ENCODE measurements at places on chromosomes 7 and 10. TPM values are rescaled to one million over a fixed set of nuclear protein-coding genes. Genes with fewer than 3 reads are reported as not detected.

TUBB8 gene
- not detected for total RNA-seq

GRCh38 chr10:52517012-52517411 is 202.9 kb downstream of the DKK1 start:
- no peak for DNase-seq

ANK3 gene
- total RNA-seq = 191 TPM

- no peak for DNase-seq
Measured at GRCh38 chr7:129998446-129998845, 45.7 kb upstream of the UBE2H start.

DNA sequence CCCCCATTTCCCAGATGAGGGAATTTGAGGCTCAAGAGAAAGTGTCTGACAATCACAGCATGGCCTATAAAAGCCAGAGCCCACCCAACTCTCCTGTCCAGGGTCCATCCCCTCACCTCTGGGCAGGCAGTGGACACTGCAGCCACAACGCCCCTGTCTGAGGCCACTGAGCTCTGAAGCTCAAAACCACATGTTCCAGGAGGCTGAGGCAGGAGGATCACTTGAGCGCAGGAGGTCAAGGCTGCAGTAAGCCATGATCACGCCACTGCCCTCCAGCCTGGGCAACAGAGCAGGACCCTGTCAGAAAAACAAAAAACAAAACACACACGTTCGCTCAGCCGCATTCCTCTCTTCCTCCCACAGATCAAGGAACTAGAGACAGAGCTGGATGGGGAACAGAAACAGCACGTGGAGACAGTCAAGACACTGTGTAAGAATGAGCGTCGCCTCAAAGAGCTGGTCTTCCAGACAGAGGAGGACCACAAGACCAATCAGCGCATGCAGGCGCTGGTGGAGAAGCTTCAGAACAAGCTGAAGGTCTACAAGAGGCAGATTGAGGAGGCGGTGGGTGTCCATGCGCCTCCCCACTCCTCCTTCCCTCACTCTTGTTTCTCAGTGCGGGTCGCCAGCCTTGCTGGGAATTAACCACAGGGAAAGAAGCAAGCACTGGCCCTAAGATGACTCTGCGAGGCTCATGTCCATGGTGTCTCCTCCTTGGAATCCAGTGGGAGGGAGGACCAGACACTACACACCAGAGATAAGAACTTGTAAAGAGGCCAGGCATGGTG is 20.0 kb upstream of the ARPC1A start:
- no peak for DNase-seq

GRCh38 chr7:106023369-106024322 is 60.6 kb downstream of the CDHR3 start:
- no peak for DNase-seq

TET1 gene
- 0.98 TPM for total RNA-seq

DNA sequence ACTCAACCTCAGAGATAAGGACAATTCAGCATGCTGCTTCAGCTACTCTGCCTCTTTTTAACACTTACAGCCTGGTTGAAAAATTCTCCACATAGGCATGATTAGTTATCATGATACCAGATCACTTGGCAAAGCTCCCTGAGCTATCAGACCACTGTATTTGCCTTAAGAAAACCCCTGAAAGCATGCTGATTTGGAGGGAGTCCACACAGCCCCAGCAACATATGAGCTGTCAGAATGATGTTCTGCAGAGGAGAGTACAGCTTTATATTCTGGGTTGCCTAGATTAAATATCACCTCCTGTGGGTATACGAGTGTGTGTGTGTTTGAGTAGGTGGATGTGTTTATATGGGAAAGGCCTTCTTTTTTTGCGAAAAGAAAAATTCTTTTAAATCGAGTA is 170.2 kb upstream of the CHRM2 start:
- DNase-seq = no peak

ZNF853 gene
- total RNA-seq = 3.9 TPM

DNA sequence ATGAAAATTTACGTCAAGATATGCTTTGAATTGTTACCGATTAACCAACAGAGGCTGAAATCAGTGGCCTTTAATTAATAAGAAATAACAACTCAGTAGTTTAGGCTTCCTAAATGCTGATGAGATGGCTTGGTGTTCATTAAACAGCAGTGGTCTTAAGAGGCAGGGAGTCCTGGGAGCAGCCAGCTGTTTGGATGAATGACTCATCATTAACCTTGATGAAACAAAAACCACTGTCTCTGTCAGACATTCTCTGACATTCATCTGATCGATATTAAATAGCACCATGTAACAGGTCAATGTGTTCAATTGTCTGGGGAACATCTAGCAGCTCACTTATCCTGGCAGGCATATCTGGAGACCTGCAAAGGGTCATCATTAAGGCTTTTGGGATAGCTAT is 234.2 kb upstream of the LRRN3 start:
- DNase-seq = no peak

CHST3 gene
- total RNA-seq = 18.7 TPM

KAZALD1 gene
- total RNA-seq = 1.6 TPM

Measured in suprapubic skin (tissue), 4 donors.